ENCODE measurements at places on chromosomes 7 and 10.

GRCh38 chr7:123665157-123665556, 9.5 kb downstream of the LMOD2 start:
- no peak for DNase-seq

- no peak for DNase-seq
Observed at GRCh38 chr7:54116956-54117355, 425.2 kb upstream of the VSTM2A start.

DNA sequence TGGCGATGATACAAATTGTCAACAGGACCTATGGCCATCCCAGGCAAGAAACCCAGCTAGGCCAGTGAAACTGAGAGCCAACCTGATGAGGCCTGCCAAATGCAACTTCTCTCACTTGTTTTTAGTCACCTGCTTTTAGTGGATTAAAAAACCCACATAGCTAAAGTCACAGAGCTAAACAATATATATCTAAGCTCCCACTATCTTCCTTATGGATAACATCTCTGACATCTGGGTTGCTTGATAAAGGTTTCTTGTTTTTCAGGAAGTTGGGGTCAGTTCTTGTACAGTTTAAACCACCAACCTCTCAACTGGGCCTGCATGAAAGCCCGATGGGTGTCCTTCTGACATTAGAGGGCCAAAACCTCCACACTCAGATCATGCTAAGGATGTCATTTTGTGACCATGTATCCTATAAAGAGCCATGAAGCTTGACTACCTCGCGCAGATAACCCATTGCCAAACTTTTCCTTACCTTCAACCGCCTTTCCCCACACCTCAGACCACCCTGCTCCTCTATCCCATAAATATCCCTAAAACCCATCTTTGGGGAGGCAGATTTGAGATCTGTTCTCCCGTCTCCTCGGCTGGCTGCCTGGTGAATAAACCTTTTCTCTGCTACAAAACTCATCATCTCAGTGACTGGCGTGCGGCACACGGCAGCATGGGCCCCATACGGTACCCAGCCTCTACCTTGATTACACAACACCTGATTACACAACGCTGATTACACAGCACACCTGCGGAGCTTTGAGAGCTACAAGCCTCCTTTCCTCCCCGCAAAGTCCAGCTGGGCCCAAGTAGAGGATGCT, 797 bp upstream of the STMP1 start:
- no peak for DNase-seq

DNA sequence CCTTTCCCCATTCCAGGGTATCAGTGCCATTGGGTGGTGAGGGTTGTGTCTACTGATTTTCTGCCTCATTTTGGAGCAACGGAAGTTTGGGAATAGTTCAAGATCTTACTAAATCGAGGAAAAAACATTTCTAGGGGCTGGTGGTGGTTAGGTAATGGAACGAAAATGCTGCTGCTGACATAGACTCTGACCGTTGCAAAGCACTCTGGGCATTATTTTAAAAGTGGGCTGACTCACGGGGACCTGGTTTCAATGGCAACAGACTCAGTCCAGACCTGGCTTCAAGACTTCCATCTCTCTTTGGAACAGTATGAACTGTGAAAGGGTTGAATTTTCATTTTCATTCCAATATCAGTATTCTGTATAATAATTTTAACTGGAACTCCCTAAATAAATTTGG, 284.0 kb downstream of the PHTF2 start:
- no peak for DNase-seq

DNA sequence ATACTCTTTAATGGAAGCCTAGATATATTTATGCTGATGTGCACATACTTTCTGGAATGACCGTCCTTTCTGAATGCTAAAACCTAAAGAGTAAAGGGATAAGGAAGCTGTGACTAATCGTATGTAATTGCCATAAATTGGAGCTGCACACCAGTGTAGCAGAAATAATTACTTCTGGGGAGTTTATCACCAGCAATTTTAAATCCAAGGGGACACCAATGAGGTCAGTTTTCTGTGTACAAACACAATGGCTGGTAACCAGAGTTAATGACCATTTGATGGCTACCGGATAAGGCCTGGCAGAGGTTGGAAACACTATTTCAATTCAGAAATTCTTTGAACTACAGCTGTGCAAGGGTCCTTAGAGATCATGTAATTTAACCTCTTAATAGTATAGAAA, 670.1 kb downstream of the REEP3 start:
- DNase-seq, result no peak
